ENCODE measurements at places on chromosomes 1 and 21.

- no peak for DNase-seq
Measured at GRCh38 chr1:162235241-162235800, 141.3 kb downstream of the SPATA46 start.

GRCh38 chr1:71312545-71312944 lies 231.7 kb upstream of the ZRANB2 start:
- no peak for DNase-seq

GRCh38 chr1:197604302-197604701 lies 171.0 kb downstream of the DENND1B start:
- no peak for DNase-seq

DNA sequence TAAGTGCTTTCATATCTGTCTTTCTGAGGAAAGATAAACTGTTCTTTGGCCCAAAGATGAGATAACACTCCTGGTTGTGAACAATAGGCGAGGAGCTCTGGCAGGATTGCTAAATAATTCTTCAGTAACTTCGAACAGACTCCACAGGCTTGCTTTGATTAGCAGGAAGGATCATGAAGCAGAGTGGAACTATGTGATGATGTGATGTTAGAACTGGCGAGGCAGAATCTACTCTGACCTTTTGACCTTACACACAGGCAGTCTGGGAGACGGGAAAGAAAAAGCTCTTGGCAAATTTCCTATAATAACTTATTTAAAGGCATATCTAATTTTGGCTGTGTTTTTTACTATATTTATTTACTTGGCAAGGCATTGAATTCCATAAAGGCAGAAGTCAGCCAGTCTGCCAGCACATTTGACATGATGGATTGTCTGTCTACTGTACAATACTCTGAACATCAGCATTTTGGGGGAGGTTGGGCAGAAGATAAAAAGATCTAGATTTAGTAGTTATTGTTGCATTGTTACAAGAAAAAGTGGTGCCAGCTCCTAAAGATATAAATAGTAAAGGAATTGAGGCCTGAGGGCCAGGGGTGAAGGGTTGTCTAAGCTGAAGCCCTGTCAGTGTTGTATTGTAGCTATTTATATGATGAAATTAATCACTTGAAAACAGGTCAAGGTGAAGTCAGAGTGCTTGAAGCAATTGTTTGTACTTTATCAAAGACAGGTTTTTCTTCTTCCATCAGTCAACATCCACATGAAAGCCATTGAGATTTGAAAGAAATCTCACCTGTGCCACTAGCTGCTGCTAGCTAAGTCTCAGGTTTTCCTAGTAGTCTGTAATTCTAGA lies 708.8 kb downstream of the LTN1 start:
- DNase-seq = no peak

GRCh38 chr21:26117324-26117971 lies 53.1 kb downstream of the APP start:
- DNase-seq = no peak

DNA sequence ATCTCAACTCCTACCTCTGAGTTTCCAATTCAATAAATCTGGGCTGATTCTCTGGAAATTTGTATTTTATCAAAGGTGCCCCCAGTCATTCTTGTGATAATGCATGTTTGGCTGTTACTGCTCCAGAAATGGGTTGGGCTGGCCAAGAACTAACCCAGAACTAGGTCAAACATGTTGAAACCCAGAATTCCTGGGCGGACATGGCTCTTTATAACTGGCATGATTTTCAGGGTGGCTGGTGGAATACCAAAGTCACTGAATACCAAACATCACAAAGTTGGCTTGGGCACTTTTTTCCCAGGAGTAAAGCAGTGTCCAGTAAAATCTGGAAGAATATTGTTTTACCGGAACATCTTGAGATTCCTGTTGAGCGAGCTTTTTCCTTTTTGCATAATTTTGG lies 89.4 kb upstream of the S1PR1 start:
- DNase-seq = no peak

DNA sequence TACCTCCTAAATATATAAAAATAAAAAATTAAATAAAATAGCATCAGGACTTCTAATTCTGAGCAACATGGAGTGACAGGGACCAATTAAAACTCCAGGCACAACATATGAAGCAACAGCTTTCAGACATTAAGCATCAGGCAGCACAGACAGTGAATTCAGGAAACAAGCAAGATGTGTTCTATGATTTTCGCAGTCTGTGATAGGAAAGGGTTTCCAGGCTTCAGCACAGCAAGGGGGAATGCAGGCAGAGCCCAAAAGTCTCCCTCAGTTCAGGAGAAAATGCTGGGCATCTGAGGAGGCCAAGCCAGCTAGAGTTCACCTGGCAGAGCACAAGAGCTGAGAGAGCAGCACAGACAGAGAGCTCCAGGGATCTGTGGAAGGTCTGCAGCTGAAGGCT lies 22.2 kb upstream of the CTTNBP2NL start:
- no peak for DNase-seq

DNA sequence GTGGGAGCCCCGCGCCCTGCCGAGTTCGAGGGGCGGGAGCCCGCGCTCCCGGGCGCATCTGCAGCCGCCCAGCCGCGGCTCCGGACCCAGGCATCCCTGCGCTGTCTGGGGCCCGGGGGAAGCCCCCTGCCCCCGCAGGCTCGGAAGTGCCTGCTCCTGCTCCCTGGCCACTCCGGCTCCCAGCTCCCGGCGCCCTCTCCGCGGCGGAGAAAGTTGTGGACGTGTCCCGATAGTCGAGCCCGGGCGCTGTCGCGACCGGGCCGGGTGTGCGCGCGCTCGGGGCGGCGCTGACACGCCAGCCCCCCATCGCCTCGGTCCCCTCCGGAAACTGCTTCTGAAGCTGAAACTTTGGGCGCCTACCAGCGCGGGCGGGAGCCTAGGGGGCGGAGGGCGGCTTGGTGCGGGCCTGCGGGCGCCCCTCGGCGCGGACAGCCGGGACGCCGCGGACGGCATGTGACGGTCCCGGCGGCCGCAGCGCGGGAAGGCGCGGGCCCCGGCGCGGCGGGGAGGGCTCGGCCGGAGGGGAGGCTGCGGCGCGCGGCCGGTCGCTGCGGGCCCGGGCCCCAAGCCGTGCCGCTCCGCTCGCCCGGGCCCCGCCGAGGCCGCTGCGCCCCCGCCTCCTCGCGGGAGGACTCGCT lies 515 bp downstream of the MAN1C1 start:
- no peak for DNase-seq

- DNase-seq = no peak
Measured at GRCh38 chr1:241605146-241605805, 34.9 kb downstream of the CHML start.

DNA sequence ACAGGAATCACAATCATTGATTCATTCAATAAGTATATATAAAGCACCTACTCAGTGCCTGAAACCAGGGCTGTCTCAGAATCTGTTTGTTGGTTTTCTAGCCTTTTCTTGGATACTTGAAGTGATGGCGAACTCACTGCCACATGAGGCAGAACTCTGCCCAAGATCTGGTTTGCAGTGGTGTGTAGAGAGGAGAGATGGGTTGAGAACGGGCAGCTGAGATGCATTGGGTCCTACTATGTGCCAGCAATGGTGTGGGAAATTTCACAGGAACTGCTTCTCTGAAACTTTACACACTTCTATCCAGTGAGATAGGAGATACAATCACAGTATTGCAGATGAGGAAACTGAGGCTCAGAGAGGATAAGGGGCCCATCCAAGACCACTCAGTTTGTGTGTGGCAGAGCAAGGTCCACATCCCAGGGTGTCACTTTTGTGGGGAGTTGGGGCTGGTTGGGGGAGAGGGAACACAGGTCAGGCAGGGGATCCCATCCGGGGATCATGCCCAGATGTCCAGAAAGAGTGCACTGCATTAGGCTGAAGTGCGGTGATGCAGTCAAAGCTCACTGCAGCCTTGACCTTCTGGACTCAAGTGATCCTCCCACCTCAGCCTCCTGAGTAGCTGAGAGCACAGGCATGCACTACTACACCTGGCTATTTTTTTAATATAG lies 83.7 kb upstream of the IFFO2 start:
- no peak for DNase-seq

GRCh38 chr1:214563881-214564280 lies 12.5 kb upstream of the PTPN14 start:
- DNase-seq = no peak

DNA sequence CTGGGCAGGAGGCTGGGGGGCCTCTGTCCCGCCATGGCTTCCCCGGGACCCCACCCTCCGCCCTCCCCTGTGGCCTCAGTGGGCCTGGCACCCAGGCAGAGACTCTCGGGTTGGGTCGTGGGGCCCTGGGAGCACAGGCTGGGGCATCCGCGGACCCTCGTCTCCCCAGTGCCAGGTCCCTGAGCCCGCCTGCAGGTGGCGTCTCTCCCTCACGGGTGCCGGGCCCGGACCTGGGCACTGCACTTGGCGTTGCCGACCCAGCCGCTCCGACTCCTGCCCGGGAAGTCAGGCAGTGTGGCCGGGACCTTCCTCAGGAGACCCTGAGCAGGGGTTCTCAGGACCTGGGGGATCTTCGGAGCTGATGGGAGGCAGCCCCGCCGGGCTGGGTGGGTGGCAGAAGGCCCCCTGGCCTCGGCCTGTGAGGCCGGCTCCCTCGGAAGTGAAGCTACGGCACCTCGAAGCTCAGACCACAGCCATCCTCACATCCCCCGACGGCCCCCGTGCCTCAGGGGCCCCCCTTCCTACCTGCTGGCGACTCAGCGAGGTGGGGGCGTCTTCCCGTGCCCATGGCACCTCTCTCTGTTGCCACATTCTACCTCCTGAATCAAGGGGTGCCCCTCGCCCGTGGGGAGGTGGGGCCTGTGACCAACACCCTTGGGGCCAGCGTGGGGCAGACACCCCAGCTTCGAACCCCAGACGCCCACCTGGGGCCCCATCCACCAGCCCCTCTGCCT lies 6.4 kb upstream of the C1orf159 start:
- peak; percentile 82 for DNase-seq

- no peak for DNase-seq
Measured at GRCh38 chr1:28110555-28110954, 22.1 kb upstream of the EYA3 start.

GRCh38 chr1:46790446-46791101 lies 8.3 kb upstream of the CYP4B1 start:
- DNase-seq = no peak

- no peak for DNase-seq
Measured at GRCh38 chr1:110133436-110133835, 16.9 kb upstream of the SLC6A17 start.

DNA sequence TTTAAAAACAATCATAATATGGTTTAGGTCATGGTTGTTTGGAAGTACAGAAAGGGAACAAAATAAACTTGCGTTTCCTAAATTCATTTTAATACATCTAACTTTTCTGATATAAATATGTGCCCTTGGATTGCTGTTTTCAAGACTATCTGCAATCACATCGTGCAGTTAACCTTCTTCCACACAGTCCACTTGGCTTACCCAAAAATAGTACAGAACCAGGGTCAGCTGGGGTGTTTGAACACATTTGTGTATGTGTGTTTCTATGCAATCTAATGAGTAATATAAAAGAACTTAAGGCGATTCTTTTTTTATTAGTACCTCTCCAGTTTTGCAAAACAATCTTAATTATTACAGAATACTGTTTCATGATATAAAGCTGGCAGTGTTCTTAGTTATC lies 19.9 kb downstream of the SAMSN1 start:
- no peak for DNase-seq

GRCh38 chr21:29656504-29657239 lies 283.1 kb downstream of the GRIK1 start:
- DNase-seq = peak; percentile 7

DNA sequence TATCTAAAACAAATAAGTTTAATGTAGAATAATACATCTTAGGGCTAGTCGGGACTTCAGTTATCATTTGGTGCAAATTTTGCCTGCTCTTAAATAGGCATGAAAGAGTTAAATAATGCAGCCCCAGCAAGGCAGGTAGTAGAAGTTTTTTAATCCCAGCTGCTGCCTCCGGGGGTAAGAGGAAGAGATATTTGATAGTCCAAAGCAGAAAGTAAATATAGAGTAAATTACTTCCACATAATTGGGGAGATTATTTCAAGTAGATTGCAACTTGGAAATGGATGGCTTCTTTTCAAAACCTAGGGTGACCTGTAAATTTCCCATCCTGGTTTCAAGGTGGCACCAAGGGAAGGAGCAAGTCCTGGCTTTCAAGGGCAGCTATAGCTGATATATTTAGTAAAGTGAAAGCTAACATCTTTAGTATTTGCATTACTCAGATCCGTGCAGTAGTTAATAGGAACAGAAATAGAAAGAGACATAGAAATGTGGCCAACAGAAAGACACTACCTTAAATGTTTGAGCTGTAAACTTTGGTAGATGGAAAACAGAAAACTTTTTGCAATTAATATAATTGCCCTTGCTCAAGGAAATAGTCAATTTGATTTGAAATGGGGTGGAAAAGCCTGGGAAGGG lies 109.1 kb downstream of the LMO4 start:
- no peak for DNase-seq

- DNase-seq = no peak
Measured at GRCh38 chr1:11998636-11999035, 18.4 kb downstream of the MFN2 start.

DNA sequence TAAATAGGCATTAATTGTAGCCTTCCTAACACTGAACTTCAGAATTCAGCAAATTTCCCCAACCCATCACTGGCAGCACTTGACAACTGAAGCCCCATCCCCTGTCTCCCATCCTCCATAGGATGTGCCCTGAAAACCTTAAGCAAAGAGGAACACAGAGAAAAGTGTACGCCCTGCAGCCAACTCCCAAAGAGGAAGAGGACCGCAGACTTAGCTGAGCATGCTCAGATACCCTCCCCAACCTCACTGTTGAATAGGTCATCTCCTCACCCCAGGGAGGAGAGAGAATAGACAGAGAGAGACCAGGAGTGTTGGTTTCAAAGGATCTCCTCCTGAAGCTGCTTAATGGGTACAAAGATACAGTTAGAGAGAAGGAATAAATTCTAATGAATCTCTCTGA lies 50.5 kb downstream of the CD2 start:
- DNase-seq = peak; percentile 43

DNA sequence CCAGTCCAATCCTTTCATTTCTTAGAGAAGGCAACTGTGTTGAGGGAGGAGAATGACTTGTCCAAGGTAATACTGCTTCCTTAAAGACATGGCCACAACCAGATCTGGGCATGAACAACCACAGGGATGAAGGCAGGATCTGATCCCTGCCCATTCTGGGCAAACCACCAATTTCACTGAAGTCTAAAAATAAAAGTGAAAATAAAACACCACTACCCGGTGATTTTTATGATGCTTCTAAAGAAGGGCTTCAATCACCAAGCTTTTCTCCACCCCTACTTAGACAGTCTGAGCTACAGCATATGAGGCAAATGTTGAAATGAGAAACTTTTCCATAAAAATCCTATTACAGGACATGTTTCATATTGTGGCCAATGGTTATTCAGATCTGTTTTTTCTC lies 133.0 kb downstream of the PTPN14 start:
- no peak for DNase-seq

DNA sequence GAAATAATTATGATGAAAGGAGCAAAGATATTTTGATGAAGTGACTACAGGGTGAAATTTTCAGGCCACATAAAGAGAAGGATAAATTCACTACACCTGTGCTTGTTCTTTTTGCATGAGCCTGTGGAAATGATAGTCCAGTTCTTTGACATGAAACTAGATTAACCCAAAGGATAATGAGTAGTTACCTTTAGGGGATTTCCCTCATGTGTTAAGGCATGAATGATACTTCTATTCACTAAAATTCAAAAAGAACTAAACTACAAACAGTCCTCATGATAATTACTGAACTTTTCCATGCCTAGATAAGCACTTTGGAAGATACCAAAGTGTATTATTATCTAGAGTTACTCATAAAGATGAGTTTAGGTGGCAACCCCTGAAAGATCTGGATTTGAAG lies 244.3 kb downstream of the PTPRC start:
- no peak for DNase-seq

All from CD4-positive, alpha-beta T cell treated with Interleukin-17A for 1 hour (primary cell).